NCI-H146 (cell line): ENCODE measurements at places on chromosomes 7 and 10.

DNA sequence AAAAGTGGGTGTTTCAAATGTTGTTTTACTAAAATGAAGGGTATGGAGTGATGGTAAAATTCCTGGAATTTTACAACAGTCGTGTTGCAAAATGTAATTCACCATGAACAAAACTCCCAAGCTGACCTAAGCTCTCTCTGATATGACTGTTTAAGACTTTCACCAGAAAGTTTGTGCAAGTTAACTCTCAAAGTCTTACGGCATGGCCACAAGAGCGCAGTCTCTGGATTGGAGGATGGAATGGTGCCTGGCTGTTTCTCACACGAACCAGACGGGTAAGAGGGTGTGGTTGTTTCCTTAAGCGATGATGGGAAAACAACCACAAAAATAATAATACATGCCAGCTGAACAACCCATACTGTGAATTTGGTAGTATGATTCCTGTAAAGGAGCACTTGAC is 662.5 kb downstream of the KCNMA1 start:
- DNase-seq, result no peak

GRCh38 chr7:151051108-151051507 is 2.8 kb downstream of the ASIC3 start:
- peak; percentile 55 for DNase-seq

GRCh38 chr10:66717231-66717981 is 208.4 kb upstream of the LRRTM3 start:
- no peak for DNase-seq

- DNase-seq, result peak; percentile 8
These were observed 142.1 kb downstream of the PHTF2 start for GRCh38 chr7:77940647-77941046.

DNA sequence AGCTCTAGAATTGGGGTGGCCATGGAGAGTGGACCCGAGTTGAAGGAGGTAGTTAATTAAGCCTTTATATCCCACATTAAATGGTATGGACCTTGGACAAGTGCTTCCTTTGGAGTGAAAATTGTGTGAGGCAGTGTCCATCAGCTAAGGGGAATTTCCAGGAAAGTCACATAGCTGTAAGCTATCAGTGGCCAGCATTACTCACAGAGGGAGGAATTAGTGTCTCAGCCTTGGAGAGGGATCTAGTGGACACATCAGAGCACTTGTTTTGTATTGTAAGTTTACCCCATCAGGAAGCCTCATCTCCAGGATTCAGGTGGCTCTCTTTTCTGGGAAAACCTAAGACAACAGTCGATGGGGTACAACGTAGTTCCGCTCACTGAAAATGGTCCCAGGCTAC is 416.7 kb downstream of the TFEC start:
- no peak for DNase-seq

- no peak for DNase-seq
These were observed 11.8 kb downstream of the RASGEF1A start for GRCh38 chr10:43254881-43255633.

DNA sequence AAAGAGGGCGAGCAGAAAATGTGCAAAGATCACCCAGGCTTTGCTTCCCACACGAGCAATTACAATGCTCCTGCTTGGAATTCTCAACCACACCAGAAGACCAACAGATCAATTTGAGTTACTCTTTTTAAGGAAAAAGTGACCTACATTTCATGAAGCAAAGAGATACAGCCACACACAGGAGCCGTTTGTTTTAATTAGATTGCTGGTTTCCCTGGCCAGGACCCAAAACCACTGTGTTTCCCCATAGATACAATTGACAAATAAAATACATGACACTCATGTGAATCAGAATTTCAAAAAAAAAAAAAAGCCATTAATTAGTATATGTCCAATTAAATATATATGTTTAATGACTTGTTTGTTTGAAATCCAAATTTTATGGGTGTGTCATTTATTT is 458.3 kb downstream of the PLXDC2 start:
- no peak for DNase-seq

GRCh38 chr10:125679436-125679835 is 3.5 kb downstream of the TEX36 start:
- DNase-seq, result no peak

DNA sequence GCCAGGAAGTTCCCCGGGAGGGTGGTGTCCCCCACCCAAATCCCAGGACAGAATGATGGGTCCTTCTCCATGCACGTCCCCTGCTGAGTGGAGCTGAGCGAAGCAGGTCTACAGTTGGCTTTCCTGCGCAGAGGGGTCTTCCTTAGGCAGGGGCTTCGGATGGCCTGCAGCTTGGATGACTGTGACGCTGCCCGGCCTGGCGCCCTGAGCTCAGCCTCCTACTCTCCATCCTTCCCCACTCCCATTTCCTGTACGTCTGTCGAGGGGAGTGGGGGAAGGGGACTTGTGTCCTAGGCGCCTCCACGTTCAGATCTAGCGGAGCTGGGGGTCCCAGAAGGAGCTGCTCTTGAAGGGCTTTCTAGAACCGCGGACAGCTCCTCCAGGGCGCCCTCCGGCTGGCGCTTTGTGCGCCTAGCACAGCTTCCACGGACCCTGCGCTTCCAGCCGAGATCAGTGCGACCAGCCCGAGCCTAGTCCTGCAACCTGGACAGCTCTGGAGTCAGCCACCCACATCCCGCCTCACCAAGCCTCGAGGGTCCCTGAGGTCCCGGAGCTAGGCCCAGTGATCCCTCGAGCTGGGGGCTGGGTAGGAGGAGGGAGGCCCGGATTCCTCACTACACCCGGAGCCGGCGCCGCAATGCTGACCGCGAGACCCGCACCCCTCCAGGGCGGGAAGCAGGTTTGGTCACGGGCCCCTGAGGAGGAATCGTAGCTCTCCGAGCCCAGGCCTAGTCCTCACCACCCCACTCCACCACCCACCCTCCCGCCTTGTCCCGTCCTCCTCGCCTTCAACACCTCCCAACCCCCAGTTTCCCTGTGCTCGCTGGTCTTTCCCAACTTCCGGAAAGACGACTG is 1.9 kb downstream of the GRID1 start:
- no peak for DNase-seq

DNA sequence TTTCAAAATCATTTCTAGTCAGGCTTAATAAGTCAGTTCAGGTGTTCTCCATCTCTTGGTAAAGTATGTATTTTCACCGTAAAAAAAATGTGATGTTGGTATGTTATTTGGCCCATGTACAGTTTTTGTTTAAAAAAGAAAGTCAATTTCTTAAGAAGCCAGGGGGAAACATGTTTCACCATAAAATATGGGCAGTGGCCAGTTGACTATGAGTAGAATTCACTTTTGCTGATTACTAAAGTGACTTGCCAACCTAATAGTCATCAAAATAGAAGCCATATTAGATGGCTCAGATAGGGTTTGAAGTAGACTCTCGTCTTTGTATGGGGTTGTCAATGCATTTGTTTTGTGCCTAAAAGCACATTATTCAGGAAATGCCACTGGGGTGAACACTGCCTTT is 266.3 kb downstream of the BICC1 start:
- DNase-seq, result no peak

DNA sequence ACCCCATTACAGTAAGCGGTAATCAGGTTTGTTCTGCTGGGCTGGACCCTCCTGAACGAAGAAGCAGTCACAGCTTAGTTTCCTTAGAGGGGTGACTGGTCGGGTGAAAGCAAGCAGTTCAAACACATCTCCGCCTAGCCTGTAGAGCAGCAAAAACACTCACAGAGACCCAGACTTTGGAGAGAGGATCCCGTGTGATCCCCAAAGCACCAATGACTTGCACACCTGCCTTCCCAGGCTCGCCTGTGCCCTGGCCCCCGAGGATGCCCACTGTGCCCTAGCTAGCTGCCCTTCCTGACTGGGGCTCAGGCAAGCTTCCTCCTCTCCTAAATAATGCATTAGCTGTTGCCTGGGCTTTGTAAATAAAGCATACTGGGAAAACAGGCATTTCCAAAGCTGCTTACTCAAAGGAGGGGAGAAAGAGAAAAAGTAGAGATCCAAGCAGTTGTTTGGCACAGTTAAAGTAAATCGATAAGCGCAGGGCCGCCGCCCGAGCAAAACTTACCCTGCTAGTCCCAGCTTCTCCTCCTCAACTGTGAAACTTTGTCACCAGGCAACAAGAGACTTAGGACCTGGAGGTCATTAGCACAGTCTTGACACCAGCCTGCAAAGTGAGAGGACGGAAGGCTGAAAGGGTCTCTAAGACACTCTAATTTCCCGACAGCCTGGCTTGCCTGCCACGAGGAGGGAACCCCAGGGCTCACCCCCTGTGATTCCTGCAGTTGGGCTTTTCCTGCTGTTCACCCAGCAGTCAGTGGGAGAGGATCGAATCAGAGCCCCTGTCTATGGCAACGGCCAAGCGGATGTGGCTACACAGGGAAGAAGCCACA is 4.8 kb downstream of the LRRC18 start:
- no peak for DNase-seq

DNA sequence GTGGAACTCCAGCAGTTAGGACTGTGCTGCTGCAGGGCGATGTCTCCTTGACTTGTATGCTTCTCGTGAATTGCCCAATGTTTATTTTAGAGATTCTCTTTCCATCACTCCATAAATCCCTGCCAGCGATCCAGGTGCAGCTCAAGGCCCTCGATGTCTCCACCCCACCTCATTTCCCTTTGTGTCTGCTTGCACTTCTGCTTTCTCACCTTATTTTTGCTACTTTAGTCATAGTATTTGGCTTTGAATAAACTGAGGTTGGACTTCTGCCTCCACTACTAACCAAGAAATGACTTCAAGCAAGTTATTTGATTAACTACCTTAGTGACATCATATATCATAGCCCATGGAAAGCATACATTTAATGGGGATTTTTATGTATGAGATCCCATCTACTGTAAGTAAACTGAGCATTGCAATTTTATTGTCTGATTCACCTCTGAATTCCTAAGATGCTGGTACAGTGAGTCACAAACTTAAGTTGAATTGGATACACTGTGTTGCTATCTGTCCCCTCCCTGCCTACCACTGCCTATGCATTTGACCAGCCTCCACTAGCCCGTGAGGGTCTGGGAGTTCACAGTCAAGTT is 255.8 kb downstream of the ABCA13 start:
- no peak for DNase-seq

GRCh38 chr10:17007418-17007770 is 122.2 kb downstream of the CUBN start:
- DNase-seq, result no peak

DNA sequence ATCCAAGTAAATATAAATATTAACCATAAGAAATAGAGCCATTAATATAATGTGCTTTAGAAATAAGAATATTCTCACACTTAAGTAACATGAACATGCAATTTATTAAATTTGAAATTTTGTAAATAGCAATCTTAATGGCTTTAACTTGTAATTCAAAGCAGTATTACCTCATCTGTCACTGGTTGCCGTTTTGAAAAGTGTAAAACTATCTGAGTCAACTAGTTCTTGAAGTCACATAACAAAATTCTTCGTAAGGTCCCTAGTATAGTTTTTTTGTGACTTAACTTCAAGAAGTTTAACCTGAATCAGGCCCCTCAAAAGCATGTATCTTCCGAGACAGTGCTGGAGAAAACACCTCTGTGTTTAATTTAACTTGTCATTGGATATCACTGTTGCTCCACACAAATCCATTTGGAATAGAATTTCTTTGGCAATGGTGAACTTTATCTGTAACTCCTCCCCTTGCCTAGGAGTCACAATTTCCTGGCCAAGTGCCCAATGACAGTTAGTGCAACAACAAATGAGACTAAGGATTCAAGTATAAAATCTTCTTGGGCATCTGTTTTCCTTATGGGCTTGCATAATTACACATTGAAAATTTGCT is 47.1 kb downstream of the NT5C2 start:
- no peak for DNase-seq

GRCh38 chr7:156105337-156106106 is 293.3 kb upstream of the SHH start:
- no peak for DNase-seq
